Naive B cell (primary cell): ENCODE measurements at places on chromosomes 16 and 17. TPM values are rescaled to one million over a fixed set of nuclear protein-coding genes. Genes with fewer than 3 reads are reported as not detected.
A peak's percentile ranks its signal among the peaks of the same experiment; 100 is the strongest.

The CX3CL1 gene
- not detected for polyA plus RNA-seq

DNA sequence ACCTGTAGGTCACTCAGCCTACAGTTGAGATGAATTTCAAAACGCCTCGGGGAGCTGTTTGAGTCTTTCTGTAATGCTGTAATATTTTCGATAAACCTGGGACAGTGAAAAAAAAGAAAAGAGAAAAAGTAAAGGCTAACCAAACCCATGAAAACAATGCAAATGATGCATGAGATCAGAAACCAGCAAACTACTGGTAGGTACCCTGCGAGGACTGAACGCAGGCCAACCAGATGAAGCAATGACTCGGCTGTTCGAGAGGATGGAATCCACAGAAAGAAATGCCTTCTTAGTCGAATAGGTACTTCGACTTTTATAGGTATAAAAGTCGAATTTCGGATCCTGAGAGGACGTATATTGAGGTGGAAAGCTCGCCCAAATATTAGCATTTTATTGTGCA, 509 bp upstream of the ATAD5 start:
- no peak for DNase-seq

DNA sequence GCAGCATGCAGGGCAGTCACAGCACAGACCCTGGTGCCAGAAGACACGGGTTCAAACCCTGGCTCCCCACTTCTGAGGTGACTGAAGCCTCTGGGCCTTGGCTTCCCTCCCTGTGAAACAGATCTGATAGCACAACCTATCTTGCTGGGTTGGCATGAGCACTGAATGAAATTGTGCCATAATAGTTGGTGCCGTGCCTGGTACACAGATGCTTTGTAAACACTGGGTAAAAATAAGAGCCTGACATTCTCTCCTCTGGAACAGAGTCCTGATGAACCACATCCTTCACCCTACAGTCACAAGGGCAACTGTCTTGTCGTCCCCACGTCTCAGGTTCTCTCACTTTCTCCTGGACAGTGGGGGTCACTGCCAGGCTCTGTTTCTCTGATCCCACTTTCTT, 35.7 kb downstream of the NOS2 start:
- DNase-seq = no peak

DNA sequence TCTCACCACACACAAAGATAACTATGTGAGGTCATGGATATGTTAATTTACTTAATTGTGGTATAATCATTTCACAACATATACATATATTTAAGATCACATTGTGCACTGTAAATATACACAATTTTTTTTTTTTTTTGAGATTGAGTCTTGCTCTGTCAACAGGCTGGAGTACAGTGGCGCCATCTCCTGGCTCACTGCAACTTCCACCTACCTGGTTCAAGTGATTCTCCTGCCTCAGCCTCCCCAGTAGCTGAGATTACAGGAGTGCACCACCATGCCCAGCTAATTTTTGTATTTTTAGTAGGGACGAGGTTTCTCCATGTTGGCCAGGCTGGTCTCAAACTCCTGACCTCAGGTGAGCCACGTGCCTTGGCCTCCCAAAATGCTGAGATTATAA, 11.5 kb upstream of the PRSS54 start:
- DNase-seq = peak; percentile 25

DNA sequence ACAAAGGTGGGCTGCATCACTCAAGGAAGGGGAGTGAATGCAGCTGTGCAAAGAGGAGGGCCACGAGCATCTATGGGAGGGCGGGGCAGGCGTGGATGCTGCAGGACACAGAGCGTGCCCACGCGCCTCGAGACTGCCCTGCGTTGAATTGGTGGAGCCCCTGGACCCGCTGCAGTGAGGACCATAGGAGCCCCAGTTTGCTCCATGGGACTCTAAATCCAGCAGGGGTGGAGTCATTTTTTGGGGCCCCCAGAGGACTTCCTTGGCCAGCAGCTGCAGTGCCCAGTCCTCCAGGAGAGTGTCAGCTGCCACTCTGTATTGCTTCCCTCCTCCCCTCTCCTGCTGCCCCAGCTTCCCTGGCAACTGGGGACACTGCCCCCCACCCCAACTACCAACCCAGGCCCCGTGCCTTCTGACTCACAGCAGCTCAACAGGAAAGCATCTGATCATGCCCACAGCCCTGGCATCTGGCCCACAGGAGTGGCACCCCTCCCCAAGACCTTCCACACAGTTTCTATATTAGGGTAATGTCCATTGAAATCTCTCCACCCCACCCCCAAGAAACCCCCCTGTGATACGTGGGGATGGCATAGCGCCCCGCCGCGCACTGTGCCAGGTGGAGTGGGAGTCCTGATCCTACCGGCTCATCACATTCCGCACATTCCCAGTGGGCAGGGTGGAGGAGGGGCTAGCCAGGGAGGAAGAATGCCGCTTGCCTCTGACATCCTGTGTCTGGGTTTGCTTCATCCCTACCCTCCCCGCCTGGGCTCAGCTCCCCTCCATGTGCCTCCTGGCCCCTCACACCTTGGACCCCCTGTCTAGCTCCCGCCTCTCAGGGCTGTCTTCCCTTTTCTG, 27.8 kb upstream of the ITGA3 start:
- no peak for DNase-seq

DNA sequence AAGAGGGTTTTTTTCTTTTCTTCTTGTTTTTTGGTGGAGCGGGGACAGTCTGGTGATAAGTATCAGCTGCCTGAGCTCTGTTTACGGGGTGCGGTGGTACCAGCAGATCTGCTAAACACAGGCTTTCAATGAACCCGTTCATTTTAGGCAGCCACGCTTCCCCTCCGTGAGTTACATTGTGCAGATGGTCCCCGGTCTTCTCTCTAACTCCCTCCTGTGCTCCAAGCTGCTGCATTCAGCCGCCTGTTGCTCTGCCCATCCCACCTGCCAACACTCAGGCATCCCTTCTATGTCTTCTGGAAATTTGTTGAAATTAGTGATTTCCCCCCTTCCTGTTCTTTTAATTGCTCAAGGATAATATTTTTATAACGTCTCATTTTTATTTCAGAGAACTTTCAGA, 82.1 kb upstream of the ELAC2 start:
- no peak for DNase-seq

GRCh38 chr16:22075043-22075757, 17.1 kb upstream of the VWA3A start:
- DNase-seq = no peak

GRCh38 chr17:83054518-83055125, 24.8 kb upstream of the METRNL start:
- DNase-seq = no peak

GRCh38 chr17:77456951-77457548, 316.3 kb downstream of the SEC14L1 start:
- DNase-seq = no peak

GRCh38 chr17:26792486-26792885, 501.4 kb upstream of the WSB1 start:
- no peak for DNase-seq
